ENCODE measurements at places on chromosomes 2 and 18.

- DNase-seq = no peak
Measured at GRCh38 chr2:54321047-54321446, 65.0 kb upstream of the TSPYL6 start.

DNA sequence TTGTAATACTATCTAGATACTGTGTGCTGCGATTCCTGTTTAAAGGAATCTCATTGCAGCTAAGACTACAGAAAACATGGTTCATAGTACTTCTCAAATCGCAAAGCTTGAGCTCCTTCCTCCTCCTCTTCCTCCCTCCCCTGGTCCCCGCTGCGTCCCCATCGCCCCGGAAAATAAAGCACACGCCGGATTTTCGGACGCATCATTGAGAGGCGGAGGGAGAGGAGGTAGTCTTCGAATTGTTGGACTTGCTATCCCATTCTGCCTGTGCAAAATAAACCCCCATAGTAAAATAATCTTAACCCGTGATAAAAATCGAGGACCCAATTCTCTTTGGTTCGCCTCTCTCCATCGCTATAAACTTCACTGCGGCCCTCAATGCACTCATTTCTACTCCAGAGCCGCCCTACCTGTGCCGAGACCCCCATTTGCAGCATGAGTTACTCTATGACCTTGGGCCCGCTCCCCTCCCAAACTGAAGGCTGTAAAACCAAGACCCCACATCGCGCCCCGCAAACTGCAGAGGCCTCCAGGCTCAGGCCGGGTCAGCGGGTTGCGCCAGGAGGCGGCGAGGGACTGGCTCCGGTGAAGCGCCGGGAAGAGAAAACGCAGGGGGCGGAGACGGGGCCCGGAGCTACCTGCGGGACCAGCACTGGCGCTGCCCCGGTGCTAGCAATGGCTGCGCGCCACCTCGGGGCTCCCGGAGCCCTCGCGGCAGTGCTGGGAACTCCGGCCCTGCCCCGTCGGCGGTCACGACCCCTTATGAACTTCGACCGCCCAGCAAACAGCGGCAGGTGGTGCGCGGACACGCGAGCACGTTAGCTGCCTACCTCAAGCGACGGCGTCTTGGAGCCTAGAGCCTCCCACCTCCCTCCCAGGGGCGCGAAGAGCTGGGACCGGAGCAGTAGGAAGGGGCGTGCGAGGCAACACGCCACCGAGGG lies 649 bp downstream of the ESCO1 start:
- DNase-seq = no peak

GRCh38 chr2:150119819-150120218 lies 367.6 kb downstream of the RND3 start:
- no peak for DNase-seq

DNA sequence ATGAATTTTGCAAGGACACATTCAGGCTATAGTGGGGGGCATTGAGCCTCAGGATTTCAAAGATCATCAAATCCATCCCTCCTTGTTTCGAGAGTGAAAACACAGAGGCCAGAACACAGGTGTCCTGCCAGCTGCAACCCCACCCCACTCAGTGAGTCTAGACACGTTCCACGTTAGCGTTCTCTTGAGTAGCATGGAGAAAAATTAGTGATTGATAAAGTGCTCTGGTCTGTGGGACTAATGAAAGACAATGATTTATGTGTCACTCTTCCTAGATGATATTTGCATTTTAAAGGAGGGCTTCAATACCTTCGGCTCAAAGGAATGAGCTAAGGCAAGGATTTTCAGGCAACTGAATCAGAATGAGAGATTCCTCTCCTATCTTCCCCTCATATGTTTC lies 43.8 kb downstream of the SLC4A3 start:
- DNase-seq = no peak

DNA sequence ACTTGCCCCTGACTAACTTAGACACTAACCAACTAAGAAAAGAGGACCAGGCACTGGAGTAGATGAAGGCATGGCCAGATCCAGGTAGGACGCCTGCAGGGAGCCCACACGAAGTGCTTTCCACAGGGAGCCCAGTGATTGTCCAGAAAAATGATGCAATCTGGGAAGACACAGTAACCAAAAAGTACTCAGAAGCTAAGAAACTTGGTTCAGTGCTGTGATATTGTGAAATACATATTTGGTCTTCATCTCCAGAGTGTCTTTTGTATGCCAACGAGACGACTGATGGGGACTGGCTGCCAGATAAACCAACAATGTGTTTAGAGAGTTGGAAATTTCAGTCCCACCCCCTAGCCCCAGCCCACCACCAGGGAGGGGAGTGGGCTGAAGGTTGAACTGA lies 135.0 kb downstream of the SP3 start:
- no peak for DNase-seq

- DNase-seq = no peak
Measured at GRCh38 chr2:230162981-230163380, 56.8 kb downstream of the SP110 start.

GRCh38 chr2:172701250-172701649 lies 34.4 kb upstream of the RAPGEF4 start:
- no peak for DNase-seq

DNA sequence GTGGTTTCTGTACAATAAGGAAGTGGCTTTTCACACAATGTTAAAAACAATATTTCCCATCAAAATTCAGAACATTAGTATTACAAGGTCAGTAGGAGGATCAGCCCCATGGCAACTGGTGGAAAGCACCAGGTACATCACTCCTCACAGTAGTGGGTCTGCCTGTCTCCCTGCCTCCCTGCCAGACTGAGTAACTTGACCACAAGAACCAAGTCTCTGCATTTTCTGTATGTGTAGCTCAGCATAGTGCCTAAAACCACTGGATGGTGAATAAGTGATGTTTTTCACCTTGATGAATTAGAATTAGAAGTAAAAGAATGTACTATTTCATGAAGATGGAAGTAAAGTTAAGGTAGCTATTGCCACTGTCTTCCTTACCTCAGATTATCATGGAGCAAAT lies 4.1 kb upstream of the WDR7 start:
- DNase-seq = no peak

DNA sequence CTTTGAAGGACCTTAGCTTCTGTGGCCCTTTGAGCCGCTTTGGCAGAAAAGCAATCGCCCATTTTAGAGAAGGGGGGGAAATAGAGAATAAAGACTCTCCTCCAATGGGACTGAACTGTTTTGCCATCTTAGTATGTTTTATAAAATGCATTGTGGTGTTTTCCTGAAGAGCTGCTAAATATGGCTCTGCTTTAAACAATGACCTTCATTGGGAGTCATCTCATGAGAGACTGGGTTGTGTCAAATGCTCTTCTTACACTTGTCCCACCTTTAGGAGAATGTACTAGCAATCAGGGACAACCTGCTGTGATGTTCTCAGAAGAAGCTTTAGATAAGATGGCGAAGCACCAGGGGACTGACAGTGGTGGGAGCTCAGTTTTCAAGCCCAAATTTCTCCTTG lies 418.9 kb upstream of the POU3F3 start:
- DNase-seq = no peak

GRCh38 chr2:2547451-2547850 lies 216.4 kb upstream of the MYT1L start:
- no peak for DNase-seq

DNA sequence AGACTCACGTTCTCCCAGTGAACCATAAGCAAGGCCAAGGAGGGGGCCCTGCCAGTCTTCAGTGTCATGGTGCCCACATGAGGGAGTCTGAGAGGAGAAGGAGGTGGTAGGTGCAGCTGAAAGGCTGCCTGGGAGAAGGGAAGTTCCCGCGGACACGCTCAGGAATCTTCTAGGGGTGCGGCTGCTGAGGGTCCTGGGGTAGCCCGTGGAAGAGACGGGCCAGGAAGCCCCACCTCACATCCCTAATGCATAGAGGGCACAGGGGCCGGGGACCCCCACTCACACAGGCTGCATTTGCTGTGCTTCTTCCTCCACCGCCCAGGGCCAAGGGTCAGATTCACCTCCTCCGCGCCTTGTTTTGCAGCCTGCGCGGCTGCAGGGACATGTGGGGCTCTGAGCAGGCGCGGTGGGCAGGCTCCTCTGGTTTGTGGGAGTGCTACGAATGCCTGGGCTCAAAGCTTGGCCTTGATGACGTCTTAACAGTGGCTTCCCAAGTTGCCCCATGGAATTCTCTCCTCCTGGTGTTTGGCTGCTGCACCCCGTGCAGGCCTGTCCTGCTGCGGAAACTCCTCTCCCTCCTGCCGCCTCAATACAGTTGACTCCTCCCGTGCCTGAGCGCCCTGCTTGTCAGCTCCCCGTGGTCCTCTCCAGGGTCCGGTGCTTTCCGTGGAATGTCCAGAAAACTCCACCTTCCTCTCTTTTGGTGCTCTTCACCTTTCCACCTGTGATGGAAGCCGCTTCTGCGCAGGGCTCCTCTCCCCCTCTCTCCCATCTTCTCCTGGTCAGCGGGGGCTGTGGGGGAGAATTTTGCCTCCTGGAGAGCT lies 95.7 kb downstream of the VAPA start:
- no peak for DNase-seq

DNA sequence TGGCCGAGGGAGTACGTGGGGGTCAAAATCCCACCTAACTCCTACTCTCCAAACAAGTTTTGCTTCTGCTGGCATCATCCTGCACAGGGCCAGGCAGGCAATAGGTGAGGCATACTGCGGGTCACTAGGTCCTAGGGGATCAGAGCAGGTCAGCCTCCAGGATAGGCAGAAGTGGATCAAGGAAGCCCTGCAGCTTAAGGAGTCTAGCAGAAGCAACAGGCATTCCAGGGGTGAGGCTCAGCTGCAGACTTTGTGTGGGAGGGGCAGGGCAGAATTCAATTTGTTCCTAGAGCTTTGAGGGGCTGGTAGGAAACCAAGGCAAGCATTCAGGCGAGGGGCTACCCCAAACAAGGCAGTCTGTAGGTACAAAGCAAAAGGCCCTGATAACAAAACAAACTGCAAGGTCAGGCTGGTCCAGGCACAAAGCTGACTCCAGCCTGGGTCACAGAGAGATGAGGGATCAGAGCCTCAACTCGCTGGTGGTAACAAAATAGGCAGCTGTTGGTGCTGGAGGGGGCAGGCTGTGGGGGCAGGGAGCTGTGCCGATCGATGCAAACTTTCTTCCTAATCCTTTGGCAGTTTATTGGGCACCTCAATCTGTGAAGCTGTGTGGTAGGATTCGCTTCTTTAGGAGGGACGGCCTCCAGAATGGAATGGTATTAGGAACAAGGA lies 101.4 kb upstream of the STPG4 start:
- no peak for DNase-seq

DNA sequence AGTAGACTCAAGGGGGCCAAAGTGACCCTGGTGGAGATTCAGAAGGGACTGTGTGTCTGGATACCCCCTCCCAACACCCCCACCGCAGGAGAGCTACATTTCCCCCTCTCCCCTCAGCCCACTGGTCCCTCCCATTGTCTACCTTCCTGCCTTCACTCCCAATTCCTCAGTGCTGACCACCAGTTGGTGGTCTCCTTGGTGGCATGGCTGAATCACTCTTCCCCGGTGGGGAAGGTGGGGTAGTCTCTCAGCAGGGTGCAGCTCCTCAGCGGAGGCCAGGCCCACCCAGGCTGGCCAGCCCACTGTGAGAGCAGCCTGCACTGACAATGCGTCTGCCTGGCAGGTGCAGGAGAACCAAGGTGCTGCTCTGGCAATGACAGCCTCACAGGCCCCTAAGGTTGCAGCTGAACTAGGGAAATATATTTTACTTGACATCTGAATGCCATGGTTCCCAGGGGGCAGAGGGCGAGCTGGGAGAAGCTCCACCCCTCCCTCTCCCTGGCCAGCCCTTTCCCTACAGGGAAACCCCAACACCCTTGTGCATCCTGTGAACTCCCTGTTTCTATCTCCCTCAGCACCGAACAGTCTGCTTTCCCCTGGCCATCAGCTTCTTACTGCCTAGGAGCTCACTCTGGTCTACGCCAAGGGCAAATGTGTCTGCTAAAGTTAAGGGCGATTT lies 62.6 kb upstream of the PAX8 start:
- no peak for DNase-seq

DNA sequence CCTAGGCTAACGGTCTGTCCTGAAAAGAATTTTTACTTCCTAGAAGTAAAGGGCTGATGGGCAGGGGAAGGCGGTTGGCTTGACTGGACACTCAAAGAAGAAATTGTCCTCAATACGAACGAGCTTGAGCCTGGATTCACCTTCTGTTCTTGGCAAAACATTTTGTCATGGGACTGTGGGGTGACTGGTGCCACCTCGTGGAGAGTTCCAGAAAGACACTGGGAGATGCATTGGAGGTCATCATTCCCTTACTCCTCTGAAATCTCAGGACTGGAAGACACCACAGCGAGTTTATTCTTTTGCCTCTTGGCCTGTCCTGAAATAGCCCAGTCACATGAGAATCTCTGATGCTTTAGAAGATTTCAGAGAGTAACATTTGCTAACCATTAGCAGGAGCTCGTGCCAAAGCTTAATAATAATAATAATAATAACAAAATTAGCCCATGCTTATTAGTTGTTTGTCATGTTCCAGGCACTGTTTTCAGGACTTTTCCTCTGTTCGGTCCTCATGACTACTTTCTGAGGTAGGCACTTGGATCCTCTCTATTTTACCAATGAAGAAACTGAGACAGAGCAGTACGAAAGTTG lies 44.5 kb downstream of the TMEM182 start:
- peak; percentile 42 for DNase-seq

GRCh38 chr2:173605994-173606393 lies 251.3 kb downstream of the CDCA7 start:
- DNase-seq = no peak

Measured in D721Med (cell line).